Thymus (tissue), 14 donors: ENCODE measurements at places on chromosomes 16 and 17.

- DNase-seq: no peak
These were observed 111.8 kb upstream of the CRHR1 start for GRCh38 chr17:45672301-45672700.

DNA sequence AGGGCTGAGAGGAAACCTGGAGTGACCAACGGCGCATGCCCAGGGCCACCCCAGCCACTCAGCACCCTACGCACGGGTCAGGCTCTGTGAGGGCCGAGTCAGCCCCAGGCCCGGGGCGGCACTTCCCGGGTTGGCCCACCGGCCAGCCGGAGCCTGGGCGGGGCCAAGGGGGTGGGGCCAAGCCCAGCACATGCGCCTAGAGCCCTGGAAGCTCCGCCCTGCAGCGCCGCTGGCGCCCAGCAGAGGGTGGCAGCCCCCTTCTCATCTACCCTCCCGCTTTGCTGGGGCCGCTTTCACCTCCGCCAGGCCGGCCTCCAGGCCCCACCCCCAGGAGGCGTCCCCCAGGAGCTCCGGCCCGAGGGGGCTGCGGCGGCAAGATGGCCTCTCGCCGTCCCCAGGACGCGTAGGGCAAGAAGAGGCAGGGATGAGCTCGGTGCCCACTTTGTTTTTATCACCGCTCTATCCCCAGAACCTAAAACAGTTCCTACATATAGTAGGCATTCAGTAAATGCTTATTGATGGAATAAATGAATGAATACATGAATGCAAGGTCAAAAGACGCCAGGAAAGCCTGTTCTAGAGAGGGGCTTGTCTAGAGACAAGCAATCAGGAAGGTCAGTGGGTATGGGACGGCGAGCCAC is 31.3 kb downstream of the MYO18A start:
- DNase-seq: peak; percentile 85

GRCh38 chr17:77438241-77439188 is 297.7 kb downstream of the SEC14L1 start:
- DNase-seq: no peak

GRCh38 chr17:45394913-45395568 is 37.6 kb downstream of the ARHGAP27 start:
- DNase-seq: no peak
